ENCODE measurements at places on chromosomes 6 and 20.

GRCh38 chr6:50780382-50780781, 38.3 kb upstream of the TFAP2B start:
- no peak for DNase-seq

DNA sequence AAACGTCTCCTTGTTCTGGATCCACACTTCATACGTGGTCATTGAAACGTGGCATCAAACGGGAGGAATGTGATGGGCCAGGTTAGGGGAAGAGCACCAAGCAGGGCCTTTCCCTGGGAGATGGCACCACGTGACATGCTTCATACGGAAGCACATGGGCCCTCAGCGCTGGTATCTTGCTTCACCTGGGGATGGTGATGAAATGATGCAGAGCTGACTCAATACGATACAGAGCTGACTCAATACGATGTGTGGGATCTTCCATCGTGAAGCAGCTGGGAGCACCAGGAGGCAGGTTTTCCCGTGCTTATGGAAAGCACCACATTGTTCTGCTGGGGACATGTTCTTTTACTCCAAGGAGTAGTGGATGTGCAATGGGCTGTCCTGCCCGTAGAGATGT, 22.5 kb upstream of the TAGAP start:
- DNase-seq, result no peak

- no peak for DNase-seq
These were observed 98.7 kb downstream of the SLC16A10 start for GRCh38 chr6:111185954-111186353.

DNA sequence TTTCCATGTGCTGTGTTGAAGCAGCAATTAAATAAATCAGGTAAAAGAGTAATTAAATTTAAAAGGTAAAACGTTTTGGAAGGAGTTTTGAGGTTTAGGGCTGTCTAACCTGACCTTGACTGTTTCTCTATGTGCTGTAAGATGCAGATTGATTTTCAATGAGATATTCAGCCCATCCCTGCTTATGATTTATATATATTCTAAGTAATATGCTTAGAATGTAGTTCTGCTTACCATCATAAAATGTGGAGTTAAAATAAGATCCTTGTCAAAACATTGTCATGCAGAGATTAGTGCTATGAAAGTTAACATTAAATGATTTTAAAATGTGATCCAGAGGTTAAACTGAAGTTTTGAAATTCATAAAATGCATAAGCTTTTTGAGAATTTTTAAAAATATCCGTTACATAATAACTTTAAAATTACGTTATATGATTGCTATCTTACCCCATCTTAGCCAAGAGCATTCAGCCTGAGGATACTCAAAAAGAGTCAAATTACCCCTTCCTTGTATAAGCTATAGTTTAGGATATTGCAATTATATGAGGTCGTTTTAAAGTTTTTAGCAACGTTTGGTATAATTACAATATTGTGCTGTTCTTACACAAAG, 122.5 kb downstream of the MTHFD1L start:
- no peak for DNase-seq
